ENCODE measurements at places on chromosomes 4 and X. TPM values are rescaled to one million over a fixed set of nuclear protein-coding genes. Genes with fewer than 3 reads are reported as not detected.

Gene TRAM1L1
- total RNA-seq, result 0.69 TPM

DNA sequence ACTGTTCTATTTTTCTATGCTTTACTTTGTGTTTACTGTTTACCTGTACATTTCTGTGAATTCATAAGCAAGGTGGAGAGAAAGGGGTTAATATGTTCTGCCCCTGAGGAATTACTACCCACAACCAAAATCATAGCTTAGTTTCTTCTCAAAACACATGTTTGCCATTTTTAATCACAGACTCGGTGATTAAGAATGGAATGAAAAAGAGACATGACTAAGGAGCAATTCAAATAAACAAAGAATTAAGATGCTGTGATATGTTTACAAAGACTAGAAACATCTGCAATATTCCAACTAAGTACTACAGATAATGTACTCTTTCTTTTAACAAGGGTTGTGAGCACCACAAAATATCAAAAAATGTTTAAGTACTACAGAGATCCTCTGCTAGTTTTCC, 11.7 kb upstream of the FAT4 start:
- no peaks in the 10 kb centered on the region for H3K4me1 ChIP-seq
- H3K4me3 ChIP-seq, result no peak overlapping the region
- H3K27me3 ChIP-seq, result no peaks in the 10 kb centered on the region
- no peak for DNase-seq
- H3K36me3 ChIP-seq, result no peaks in the 10 kb centered on the region

Gene RAB33A
- 0.17 TPM for total RNA-seq

- no peak for DNase-seq
- no peak overlapping the region for H3K27ac ChIP-seq
- no peak overlapping the region for H3K4me3 ChIP-seq
- no peaks in the 10 kb centered on the region for H3K36me3 ChIP-seq
- H3K4me1 ChIP-seq, result no peaks in the 10 kb centered on the region
Observed at GRCh38 chrX:74579597-74580198, 34.7 kb downstream of the RLIM start.

GRCh38 chr4:140297221-140297570, 76.2 kb upstream of the SCOC start:
- no peaks in the 10 kb centered on the region for H3K36me3 ChIP-seq
- H3K27ac ChIP-seq, result no peak overlapping the region
- H3K4me3 ChIP-seq, result no peak overlapping the region
- no peak for DNase-seq
- no peaks in the 10 kb centered on the region for H3K27me3 ChIP-seq
- H3K4me1 ChIP-seq, result no peaks in the 10 kb centered on the region

Gene TMEM35A
- total RNA-seq, result 0.14 TPM

All from pancreas (tissue), 10 donors.